ENCODE measurements at places on chromosomes 5 and 9.

GRCh38 chr9:33161011-33161588 lies 6.0 kb downstream of the B4GALT1 start:
- DNase-seq, result peak; percentile 97

DNA sequence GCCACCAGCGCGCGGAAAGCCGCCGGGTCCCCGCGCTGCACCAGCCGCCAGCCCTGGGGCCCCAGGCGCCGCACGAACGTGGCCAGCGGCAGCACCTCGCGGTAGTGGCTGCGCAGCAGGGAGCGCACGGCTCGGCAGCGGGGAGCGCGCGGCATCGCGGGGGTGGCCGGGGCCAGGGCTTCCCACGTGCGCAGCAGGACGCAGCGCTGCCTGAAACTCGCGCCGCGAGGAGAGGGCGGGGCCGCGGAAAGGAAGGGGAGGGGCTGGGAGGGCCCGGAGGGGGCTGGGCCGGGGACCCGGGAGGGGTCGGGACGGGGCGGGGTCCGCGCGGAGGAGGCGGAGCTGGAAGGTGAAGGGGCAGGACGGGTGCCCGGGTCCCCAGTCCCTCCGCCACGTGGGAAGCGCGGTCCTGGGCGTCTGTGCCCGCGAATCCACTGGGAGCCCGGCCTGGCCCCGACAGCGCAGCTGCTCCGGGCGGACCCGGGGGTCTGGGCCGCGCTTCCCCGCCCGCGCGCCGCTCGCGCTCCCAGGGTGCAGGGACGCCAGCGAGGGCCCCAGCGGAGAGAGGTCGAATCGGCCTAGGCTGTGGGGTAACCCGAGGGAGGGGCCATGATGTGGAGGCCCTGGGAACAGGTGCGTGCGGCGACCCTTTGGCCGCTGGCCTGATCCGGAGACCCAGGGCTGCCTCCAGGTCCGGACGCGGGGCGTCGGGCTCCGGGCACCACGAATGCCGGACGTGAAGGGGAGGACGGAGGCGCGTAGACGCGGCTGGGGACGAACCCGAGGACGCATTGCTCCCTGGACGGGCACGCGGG lies at the start of gene TERT:
Gene TERT (minus strand): TSS at position 234 of the 815 bp plus-strand sequence. CDS start 79 bp downstream, at position 155.
- DNase-seq, result no peak

DNA sequence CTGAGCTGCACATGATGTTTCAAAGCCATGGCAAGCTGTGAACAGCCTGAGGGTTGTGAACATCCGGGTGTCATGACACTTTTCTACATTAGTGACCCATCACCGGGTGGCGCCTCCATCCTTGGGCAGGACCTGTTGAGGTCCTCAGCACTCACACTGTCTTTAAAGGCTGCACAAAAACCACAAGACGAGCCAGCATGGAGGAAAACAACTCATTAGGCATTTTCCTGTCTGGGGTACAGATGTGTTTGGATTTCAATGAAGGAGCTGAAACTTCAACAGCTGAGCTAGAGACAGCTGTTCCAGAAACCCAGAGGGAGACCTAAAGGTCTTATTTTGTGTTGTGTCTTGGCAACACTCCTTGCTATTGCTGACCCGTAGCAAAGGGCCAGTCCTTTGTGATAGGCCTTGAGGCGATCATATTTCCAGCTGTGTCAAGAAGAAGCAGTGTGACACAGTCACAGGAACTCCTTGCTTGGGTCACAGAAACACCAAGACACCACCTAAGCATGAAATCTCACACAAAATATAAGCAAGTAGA lies 151.8 kb upstream of the VLDLR start:
- peak; percentile 74 for DNase-seq

- DNase-seq, result peak; percentile 11
Measured at GRCh38 chr5:167895899-167896659, 395.4 kb upstream of the WWC1 start.

GRCh38 chr5:41284938-41285337 lies 71.6 kb upstream of the C6 start:
- no peak for DNase-seq

DNA sequence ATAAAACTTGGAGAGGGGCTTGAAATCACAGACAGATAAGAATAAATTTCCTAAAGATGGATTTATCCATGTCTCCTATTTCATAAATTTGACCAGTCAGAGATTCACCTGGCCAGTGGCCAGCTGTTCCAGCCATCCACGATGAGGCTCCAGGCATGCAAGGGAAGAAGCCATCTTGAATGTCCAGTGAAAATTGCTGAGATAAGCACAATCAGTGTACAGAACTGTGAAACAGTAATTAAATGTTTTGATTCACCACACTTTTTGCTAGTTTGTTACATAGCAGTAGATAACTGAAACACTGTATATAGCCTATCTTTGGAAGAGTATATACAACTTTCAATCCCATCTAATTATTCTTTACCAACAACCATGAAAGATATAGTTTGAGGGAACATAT lies 163.5 kb downstream of the HINT1 start:
- DNase-seq, result no peak

DNA sequence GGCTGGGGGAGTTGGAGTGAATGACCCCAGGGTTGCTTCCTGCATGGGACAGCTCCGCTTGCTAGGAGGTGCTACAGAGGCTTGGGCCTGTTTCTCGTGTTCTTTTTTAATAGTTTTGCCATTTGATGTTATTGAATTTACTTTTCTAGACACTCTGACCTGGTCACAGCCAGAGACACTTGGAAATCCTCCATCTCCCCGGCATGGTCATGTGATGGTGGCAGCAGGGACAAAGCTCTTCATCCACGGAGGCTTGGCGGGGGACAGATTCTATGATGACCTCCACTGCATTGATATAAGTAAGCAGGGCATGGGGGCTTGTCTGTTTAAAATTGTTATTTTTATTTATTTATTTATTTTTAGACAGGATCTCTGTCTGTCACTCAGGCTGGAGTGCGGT lies 13.4 kb downstream of the HSPA5 start:
- DNase-seq, result no peak

- DNase-seq, result no peak
Measured at GRCh38 chr5:72559866-72560766, 52.9 kb upstream of the ZNF366 start.

DNA sequence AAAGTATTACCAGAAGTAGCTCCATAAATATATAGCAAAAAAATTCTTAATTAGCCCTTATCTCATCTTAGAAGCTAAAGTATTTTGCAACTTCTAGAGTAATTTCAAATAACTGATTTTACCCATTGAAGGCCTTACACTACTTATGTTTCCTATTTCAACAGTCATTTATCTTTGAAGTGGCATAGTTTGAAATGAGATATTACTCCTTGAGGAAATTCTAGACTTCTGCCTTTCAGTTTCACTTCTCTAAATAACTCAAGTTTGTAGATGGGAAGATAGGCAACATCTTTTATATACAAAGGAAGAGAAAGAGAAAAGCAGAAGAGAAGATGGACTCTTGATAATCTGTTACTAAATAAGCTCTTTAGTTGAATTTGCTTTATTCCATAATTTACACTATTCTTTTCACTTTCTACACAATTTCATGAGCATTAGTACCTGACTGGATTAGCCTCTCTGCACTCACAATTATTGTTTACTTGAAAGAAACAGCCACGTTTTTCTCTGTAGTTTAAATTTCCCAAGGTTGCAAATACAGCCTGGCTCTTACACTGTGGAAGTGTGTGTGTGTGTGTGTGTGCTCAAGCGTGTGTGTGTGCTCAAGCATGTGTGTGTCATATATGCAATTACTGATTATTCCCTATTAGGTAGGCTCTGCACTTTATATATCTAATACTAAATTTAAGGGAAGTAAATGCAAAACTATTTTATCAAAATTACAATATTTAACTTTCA lies 60.6 kb upstream of the EMB start:
- no peak for DNase-seq

DNA sequence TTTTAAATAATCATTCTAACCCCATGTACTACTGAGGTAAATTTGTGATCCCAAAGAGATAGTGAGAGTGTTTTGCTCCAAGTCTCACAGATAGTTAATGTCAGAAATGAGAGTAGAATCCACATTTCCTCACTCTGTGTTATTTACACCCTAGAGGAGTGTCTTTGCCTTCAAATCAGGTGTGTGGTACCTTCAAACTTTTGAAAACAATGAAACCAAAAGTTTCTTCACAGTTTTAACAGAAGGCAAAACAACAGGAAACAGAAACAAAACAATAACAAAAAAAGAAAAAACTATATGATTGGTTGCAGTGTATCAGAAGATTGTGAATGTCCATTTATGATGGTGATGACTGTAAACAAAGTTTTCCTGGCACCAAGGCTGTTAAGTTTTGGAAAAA lies 85.9 kb downstream of the ERBIN start:
- DNase-seq, result no peak

DNA sequence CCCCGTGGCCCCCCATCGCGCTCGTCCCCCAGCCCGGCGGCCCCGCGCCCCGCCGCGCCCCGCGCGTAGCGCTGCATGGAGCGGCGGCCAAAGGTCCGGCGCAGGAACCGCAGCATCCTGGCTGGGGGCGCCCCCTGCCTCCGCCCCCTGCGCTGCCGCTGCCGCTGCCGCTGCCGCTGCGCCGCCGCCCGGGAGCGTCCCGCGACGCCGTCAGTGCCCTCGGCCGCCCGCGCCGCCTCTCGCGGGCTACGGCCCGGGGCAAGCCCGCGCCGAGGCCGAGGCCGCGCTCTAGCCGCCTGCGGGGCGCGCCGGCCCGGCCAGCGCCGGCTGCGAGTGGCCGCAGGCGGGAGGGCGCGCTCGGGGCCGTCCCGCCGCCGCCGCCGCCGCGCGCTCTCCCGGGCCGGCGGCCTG lies 523 bp downstream of the EPB41L4B start:
- DNase-seq, result no peak

GRCh38 chr9:93093127-93093876 lies 2.7 kb upstream of the CARD19 start:
- DNase-seq, result no peak

DNA sequence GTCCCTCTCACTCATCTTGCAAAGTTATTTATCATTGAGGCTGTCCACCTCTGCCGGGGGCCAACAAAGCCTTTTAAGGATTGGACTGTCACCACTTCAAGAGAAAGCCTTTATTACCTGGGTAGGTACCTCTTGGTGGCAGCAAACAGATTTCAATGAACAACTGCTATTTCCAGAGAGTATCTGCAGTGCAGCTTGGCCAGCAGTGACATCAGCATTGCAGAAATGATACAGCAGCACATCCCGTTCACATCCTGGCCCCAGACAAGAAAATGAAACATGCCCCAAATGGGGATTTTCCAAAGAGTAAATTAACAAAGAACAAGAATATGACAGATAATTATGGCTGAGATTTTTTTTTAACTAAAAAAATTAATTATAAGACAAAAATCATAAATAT lies 2.3 kb upstream of the SPATA6L start:
- DNase-seq, result no peak

DNA sequence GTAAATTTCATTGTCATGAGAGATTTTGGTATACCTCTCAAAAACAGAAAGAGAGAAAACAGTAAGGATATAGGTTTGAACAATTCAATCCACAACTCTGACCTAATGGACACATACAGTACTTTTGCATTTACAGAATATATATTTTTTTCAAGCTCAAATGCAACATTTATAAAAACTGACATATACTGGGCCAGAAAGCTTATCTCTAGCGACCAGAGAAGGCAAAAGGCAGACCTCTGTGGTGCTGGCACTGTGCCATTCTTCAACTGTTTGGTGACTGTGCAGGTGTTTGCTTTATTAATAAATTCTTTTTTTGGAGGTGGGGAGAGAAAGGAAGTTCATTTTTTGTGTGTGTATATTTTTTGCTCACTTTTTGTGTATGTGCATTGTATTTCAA lies 6.0 kb upstream of the PLAC8L1 start:
- DNase-seq, result no peak

Measured in choroid plexus epithelial cell (primary cell).